Astrocyte (in vitro differentiated cells and primary cell): ENCODE measurements at places on chromosomes 1 and 21. TPM values are rescaled to one million over a fixed set of nuclear protein-coding genes. Genes with fewer than 3 reads are reported as not detected.

- H3K27me3 ChIP-seq, result no peaks in the 10 kb centered on the region
- no peak overlapping the region for H3K27ac ChIP-seq
- H3K36me3 ChIP-seq, result no peaks in the 10 kb centered on the region
- DNase-seq, result peak; percentile 6
- H3K4me3 ChIP-seq, result no peak overlapping the region
These were observed 440.9 kb upstream of the ZRANB2 start for GRCh38 chr1:71521655-71522264.

GRCh38 chr1:201500670-201501120 is 6.2 kb downstream of the CSRP1 start:
- peaks cover 65% of the 10 kb centered on the region for H3K4me1 ChIP-seq
- peaks cover 13% of the 10 kb centered on the region for H3K36me3 ChIP-seq
- no peak for DNase-seq
- peak overlapping the region; percentile 41 for H3K27ac ChIP-seq
- H3K4me3 ChIP-seq, result no peak overlapping the region
- H3K27me3 ChIP-seq, result no peaks in the 10 kb centered on the region

DNA sequence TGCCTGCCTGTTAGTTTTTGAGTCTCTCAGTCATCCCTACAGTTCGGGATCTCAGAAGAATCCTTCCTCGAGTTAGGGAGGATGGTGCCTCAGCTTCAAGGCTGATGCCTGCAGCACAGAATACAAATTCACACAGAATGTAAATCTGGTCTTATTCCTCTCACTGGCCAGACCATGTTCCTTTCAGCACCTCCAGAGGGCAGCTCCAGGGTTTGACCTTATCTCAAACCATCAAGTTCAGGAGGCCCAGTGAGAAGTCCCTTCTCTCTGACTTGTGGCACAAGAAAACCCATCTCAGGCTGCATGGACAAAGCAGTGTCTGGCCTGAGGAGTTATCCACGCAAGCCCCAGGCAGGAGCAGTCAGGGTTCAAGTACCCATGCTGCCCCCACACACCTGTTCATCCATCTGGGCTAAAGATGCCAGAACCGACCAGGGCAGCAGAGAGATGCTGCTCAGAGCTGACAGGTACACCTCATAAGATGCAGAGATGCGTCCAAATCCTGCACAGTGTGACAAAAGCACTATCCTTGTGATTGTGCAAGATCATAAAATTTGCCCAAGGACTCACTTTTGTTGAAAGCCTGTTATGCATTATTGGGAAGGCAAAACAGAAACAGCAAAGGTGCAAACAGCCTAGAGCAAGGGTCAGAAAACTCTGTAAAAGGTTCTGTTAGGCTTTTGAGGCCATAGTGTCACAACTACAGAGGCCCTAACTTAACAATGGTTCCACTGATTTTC is 49.8 kb downstream of the BCAR3 start:
- H3K4me1 ChIP-seq, result peaks cover 26% of the 10 kb centered on the region
- no peak for DNase-seq
- no peak overlapping the region for H3K4me3 ChIP-seq
- H3K27me3 ChIP-seq, result no peaks in the 10 kb centered on the region

DNA sequence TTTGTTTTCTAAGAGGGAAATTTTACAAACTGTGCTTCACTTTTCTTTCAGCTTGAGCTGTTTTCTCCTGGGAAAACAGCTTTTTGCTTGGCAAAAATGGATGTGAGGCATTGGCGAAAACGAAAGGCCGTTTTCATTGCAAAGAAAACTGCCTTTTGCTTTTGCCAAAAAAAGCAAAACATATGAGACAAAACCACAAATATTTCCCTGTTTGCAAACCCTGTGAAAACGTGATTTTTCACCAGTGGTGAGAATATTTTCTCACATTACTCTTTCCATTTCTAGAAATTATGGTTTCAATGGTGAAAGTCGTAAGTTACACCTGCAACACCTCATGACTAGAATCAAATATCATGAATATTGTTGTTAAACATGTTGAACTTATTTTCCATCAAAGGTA is 74.0 kb upstream of the ZBTB18 start:
- DNase-seq, result peak; percentile 47
- H3K27me3 ChIP-seq, result peaks cover 15% of the 10 kb centered on the region
- no peaks in the 10 kb centered on the region for H3K36me3 ChIP-seq
- no peak overlapping the region for H3K27ac ChIP-seq

- H3K27ac ChIP-seq, result peak overlapping the region; percentile 89
- DNase-seq, result peak; percentile 81
- H3K4me3 ChIP-seq, result no peak overlapping the region
- no peaks in the 10 kb centered on the region for H3K36me3 ChIP-seq
- peaks cover 20% of the 10 kb centered on the region for H3K4me1 ChIP-seq
- H3K27me3 ChIP-seq, result no peaks in the 10 kb centered on the region
These were observed 31.6 kb upstream of the UBE2U start for GRCh38 chr1:64171797-64172281.

GRCh38 chr1:234243521-234244260 is 129.6 kb upstream of the COA6 start:
- no peaks in the 10 kb centered on the region for H3K36me3 ChIP-seq
- H3K4me1 ChIP-seq, result no peaks in the 10 kb centered on the region
- H3K27ac ChIP-seq, result no peak overlapping the region
- H3K27me3 ChIP-seq, result no peaks in the 10 kb centered on the region
- DNase-seq, result no peak

- peak; percentile 35 for DNase-seq
- H3K4me3 ChIP-seq, result no peak overlapping the region
- peaks cover 23% of the 10 kb centered on the region for H3K27me3 ChIP-seq
- H3K36me3 ChIP-seq, result no peaks in the 10 kb centered on the region
- H3K4me1 ChIP-seq, result no peaks in the 10 kb centered on the region
- no peak overlapping the region for H3K27ac ChIP-seq
These were observed 31.7 kb downstream of the SIM2 start for GRCh38 chr21:36730291-36731281.

DNA sequence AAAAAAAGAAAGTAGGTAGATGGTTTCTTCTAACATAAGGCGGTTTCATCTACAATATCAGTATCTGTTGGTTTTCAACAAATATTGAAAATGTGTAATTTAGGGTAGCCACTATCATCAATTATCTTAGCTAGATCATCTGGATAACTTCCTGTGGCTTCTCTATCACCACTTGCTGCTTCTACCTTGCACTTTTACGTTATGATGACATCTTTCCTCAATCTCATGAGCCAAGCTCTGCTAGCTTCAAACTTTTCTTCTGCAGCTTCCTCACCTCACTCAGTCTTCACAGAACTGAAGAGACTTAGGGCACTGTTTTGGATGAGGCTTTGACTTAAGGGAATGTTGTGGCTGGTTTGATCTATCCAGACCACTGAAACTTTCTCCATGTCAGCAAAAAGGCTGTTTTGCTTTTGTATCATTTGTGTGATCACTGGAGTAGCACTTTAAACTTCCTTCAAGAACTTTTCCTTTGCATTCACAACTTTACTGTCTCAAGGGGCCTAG is 144.9 kb upstream of the HP1BP3 start:
- peaks cover 7% of the 10 kb centered on the region for H3K36me3 ChIP-seq
- H3K27me3 ChIP-seq, result no peaks in the 10 kb centered on the region
- H3K4me3 ChIP-seq, result no peak overlapping the region

Gene KCNK2
- total RNA-seq, result 0.16 TPM in 1 of 2 replicates, not detected in the other

- no peak overlapping the region for H3K27ac ChIP-seq
- H3K27me3 ChIP-seq, result peaks cover 38% of the 10 kb centered on the region
- H3K4me3 ChIP-seq, result no peak overlapping the region
- H3K36me3 ChIP-seq, result no peaks in the 10 kb centered on the region
- no peaks in the 10 kb centered on the region for H3K4me1 ChIP-seq
These were observed 2.7 kb downstream of the HUNK start for GRCh38 chr21:31875496-31876015.

GRCh38 chr21:33968080-33968994 is 52.7 kb upstream of the ATP5PO start:
- H3K27ac ChIP-seq, result peak overlapping the region; percentile 60
- no peaks in the 10 kb centered on the region for H3K27me3 ChIP-seq
- DNase-seq, result peak; percentile 92
- H3K4me1 ChIP-seq, result peaks cover 42% of the 10 kb centered on the region
- no peaks in the 10 kb centered on the region for H3K36me3 ChIP-seq
- H3K4me3 ChIP-seq, result peak overlapping the region; percentile 27

DNA sequence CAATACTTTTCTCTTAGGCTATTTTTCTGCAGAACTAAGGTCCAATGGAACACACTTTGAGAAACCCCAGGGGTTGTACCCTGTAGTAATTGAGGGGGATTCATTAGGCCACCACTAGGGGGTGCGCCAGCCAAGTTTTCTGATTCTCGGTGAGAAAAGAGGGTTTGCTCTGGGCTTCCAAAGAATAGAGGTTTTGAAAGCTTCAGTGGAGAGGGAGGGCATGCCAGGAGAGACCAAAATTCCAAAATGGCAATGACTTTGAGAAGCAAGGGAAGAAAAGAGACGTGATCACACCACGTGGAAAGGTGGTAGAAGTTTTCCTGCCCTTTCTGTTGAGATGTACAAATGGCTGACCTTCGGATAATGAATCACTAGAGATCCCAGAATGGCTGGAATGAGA is 323.3 kb downstream of the RPS6KC1 start:
- H3K27me3 ChIP-seq, result no peaks in the 10 kb centered on the region
- H3K27ac ChIP-seq, result no peak overlapping the region
- DNase-seq, result peak; percentile 4
- H3K4me3 ChIP-seq, result no peak overlapping the region

DNA sequence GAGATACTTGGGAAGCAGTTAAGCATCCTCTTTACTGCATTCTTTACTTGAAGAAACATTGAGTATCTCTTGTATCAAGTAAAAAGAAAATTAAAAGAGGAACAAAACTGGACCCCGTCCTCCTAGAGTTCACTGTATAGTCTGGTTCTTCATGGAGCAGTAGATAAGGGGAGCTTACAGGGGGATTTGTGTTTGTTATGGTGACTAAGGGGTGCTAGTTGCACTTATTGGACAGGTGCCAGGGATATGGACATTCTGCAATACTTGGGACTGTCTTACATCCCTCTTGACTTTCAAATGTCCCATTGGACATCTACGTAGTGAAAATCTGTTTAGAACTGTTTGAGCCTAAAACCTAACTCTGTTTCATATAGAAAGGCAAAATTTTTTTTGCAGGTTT is 67.2 kb downstream of the ALG14 start:
- no peaks in the 10 kb centered on the region for H3K27me3 ChIP-seq
- no peaks in the 10 kb centered on the region for H3K36me3 ChIP-seq
- no peak overlapping the region for H3K4me3 ChIP-seq
- peaks cover 12% of the 10 kb centered on the region for H3K4me1 ChIP-seq

Gene GBP2
- total RNA-seq, result 4.6 and 6.3 TPM in 2 replicates

Gene RGS13
- not detected in 2 replicates for total RNA-seq

DNA sequence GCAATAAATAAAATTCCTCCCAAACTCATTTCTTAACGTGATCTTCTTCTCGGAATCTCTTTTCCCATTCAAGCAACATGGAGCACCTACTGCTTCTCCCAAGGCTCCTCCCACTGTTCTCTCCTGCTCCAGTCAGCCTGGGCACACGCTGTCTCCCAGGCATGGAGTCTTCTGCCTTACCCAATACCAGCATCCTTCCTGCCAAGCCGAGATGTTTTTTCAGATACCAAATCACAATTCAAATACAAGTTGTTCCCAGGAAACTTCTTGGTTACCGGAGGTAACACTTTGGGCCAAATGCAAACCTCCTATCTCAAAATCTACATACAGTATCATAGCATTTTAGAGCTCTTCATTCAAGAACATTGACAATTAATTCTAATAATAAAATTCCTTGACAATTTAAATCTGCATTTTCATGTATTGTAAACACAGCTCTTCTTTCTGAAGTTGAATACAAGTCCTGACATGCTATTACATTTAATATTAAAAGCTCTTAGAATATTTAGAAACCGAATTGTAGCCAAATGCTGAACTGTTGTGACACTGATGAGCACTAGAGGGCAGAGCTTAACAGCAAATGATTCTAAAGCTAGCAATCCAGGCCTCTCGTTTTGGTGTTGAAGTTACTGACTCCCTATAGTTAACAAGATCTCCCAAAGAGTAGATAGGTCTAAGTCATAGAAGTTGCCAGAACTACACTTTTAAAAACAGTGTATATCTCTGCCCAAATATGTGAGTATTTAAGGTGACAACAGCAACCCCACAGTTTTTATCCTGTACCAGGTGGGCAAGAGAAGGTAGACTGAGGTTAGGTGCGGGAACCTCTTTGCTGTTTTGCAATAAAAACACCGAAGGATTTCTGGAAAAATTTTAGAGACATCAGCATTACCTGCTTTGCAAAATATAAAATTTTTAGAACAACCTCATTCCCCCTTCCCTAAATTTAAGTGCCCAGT is 52.3 kb downstream of the BCAR3 start:
- H3K36me3 ChIP-seq, result peaks cover 16% of the 10 kb centered on the region
- H3K4me1 ChIP-seq, result peaks cover 31% of the 10 kb centered on the region
- H3K4me3 ChIP-seq, result no peak overlapping the region
- H3K27ac ChIP-seq, result peak overlapping the region; percentile 19
- H3K27me3 ChIP-seq, result no peaks in the 10 kb centered on the region
- DNase-seq, result peak; percentile 55

Gene CFHR3
- total RNA-seq, result not detected in 2 replicates

GRCh38 chr1:165352442-165353293 is 3.8 kb downstream of the LMX1A start:
- H3K36me3 ChIP-seq, result no peaks in the 10 kb centered on the region
- H3K4me1 ChIP-seq, result no peaks in the 10 kb centered on the region
- H3K27ac ChIP-seq, result no peak overlapping the region
- no peak overlapping the region for H3K4me3 ChIP-seq

Gene DNAJC6
- total RNA-seq, result 7.5 and 8.9 TPM in 2 replicates

- no peaks in the 10 kb centered on the region for H3K4me1 ChIP-seq
- DNase-seq, result no peak
- H3K36me3 ChIP-seq, result no peaks in the 10 kb centered on the region
- no peak overlapping the region for H3K27ac ChIP-seq
- H3K27me3 ChIP-seq, result no peaks in the 10 kb centered on the region
These were observed 11.5 kb downstream of the MORN1 start for GRCh38 chr1:2379733-2380404.

Gene CFHR1
- 0.23 TPM in 1 of 2 replicates, not detected in the other for total RNA-seq

Gene KCNAB2
- total RNA-seq, result 3.1 and 4.4 TPM in 2 replicates

- H3K27ac ChIP-seq, result peak overlapping the region; percentile 61
- peaks cover 2% of the 10 kb centered on the region for H3K27me3 ChIP-seq
- peak overlapping the region; percentile 77 for H3K4me3 ChIP-seq
- H3K36me3 ChIP-seq, result no peaks in the 10 kb centered on the region
- H3K4me1 ChIP-seq, result peaks cover 3% of the 10 kb centered on the region
- no peak for DNase-seq
These were observed 746 bp downstream of the TADA1 start for GRCh38 chr1:166875302-166875733.

DNA sequence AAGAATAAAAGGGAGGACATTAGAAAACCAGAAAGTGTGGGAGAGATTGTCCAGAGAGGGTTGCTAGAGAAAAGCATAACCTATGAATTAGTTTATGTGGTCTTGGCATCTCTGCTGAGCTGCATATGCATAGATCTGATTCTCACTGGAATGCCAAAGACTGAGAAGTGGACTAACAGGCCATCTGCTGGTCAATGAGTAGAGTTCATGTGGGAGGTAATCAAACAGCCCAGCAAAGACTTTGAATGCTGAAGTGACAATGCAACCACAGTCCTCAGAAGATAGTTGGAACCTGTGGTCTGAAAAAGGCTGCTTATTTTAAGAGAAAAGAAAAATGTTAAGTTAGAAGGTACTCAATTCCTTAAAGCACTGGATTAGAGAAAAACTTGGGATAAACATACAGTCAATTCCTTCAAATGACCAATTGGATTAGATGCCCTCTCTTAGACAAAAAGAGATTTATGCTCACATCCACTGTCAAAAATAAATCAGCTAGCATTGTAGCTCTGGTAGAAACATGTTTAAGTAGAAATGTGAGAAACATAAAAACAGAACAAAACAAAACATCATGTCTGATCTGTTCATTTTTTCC is 382.8 kb downstream of the AMY1C start:
- no peak overlapping the region for H3K27ac ChIP-seq
- H3K36me3 ChIP-seq, result no peaks in the 10 kb centered on the region
- no peak overlapping the region for H3K4me3 ChIP-seq
- no peak for DNase-seq
- H3K27me3 ChIP-seq, result no peaks in the 10 kb centered on the region

Gene TRIM45
- 2.5 and 3.1 TPM in 2 replicates for total RNA-seq
